ENCODE measurements at places on chromosomes 7 and 10.

DNA sequence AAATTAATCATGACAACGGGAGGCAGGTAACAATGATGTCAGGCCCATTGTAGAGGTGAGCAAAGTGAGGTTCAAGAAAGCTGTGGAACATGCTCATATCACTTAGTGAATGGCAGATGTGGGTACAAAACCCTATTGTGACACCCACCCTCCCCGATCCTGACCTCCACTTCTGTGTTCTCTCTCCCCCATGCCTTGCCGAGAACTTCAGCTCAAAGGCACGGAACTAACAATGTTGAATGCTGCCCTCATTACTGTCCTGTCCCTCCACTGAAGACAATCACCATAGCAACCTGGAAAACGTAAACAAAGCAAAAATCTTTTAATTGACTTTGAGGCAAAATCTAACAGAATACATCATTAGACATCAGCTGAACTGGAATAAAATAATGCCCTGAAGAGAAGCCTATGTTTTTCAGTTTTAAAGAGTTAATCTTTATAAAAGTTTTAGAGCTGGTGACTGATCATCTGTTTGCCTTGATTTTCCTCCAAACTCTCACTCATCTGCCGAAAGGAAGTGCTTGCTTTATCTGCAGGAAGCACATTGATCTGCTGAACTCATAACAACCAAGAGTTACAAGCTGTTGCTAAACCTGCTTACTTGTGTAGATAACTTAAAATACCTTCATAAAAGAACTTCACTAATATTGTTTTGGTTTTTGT lies 133.6 kb downstream of the CUBN start:
- no peak for DNase-seq

GRCh38 chr10:30600005-30600404 lies 29.5 kb downstream of the LYZL2 start:
- DNase-seq: no peak

GRCh38 chr7:36185756-36186155 lies 32.7 kb downstream of the EEPD1 start:
- no peak for DNase-seq

DNA sequence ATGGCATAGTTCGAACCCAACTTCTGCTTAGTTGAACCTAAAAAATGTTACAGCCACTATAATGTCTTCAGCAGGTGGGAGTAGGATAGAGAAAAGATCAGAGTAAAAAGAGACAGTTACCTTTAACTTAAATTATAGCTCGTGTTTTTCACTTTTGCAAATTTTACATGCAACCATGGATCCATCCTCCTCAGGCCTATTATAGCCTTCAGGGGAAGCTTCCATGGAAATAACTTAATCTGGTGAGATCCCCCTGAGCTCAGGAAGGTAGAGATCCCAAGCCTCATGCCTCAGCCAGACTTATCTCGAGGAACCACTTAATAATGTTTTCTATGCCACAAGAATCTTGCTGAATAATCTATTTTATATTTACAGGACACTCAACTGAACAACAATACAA lies 159.4 kb upstream of the FAM3C start:
- no peak for DNase-seq

GRCh38 chr7:70640266-70640833 lies 491.6 kb upstream of the GALNT17 start:
- DNase-seq: no peak

DNA sequence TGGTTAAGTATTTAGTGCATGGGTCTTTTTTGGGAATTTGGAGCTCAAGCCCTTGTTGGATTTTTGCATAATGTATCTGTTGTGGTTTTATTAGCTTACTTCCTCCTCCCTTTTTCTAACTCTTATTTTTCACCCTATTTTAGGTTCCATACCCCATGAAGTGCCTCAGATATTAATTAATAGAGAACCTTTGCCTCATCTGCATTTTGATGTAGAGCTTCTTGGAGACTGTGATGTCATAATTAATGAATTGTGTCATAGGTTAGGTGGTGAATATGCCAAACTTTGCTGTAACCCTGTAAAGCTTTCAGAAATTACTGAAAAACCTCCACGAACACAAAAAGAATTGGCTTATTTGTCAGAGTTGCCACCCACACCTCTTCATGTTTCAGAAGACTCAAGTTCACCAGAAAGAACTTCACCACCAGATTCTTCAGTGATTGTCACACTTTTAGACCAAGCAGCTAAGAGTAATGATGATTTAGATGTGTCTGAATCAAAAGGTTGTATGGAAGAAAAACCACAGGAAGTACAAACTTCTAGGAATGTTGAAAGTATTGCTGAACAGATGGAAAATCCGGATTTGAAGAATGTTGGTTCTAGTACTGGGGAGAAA lies 28.0 kb downstream of the SIRT1 start:
- DNase-seq: no peak

- DNase-seq: no peak
Measured at GRCh38 chr10:97427571-97428179, 1.7 kb downstream of the PGAM1 start.

DNA sequence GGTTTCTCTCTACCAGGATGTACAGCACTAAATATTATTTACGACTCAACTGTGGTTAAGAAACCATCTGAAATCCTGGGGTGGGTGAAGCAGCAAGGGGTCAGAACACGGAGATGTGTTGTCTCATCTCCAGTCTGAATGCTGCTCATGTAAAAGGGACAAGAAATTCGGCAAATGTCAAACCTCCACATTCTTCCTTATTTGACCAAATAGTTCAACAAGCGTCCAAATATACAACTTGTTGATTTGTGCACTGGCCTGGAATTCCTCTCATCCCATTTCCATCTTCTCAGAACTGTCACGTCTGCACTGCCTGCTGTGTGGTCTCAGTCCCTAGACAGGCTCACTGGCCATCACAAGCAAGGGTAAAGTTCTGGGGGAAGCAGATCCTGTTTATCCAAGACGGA lies 520.0 kb downstream of the PARD3 start:
- no peak for DNase-seq

GRCh38 chr7:128887169-128888038 lies 23.1 kb downstream of the KCP start:
- DNase-seq: no peak

DNA sequence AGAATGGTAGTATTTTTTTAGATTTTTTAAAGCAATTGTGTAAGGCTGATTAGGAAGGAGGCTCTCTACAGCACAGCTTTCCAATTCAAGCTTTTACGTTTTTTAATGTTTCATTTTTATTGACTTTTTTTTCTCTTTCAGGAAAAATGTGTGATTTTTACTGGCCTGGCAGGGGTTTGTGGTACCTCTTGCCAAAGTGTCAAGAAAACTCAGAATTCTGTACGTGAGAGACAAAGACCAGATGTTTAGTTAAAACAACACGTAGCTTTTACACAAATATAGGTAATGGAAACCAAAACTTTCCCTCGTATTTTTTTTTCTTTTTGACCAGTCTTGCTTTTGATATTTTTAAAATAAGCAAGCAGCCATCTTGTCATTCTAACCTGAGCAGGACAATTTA lies 6.0 kb upstream of the NPVF start:
- no peak for DNase-seq

GRCh38 chr10:2933519-2933918 lies 133.8 kb upstream of the PFKP start:
- DNase-seq: no peak

DNA sequence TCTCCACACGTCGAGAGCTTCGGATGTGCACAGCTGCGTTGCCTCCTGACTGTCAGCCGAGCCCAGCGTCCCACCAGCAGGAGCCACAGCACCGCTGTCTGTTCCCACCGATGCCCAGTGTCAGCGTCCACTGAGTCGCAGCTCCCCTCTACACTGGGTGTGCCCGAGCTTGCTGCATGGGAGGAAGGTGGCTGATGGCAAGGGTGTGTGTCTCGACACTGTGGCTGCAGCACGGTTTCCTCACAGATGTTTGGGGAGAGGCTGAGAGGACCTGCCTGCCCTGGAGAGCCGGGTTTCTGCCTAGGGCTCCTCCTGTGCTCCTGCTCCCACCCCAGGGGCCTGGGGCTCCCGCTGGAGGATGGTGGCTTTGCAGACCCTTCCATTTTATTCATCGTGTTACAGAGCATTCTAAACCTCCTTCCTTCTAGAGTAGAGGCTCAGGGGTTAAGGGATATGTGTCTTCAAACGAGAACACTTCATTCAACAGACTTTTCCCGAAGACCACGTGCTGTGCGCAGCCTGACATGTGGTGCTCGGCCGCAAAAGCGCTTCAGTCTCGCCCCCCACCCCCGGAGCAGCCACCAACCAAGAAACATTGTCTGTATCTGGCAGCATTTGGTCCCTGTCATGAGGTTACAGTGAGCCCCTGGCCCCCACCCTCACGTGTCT lies 384.8 kb downstream of the DNAJB6 start:
- no peak for DNase-seq

GRCh38 chr10:43983856-43984271 lies 335.2 kb upstream of the ZNF32 start:
- no peak for DNase-seq

DNA sequence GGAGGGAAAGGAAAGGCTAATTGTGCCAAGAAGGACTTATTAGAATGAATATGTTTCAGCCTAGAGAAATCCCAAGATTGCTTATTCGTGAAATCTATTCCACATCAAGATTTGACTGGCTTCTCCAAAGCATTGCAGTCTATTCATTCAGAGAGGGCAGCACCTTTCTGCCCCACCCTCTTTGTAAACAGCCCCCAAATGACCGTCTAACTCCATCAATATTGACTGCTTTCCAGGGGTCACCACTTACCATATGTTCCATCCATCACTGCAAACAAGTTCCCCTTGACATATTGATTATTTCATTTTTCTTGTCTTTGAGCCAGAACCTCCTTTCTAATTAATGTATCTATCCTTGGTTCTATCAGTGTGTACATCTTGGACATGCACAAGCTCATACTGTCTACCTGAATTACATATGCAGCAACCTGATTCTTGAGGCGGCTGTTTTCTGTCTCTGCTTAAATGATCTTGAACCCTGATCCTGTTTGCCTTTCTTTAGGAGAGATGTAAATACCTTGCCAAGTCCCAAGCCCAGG lies 44.2 kb upstream of the PTER start:
- no peak for DNase-seq

GRCh38 chr7:151716323-151716722 lies 160.6 kb downstream of the PRKAG2 start:
- DNase-seq: no peak

DNA sequence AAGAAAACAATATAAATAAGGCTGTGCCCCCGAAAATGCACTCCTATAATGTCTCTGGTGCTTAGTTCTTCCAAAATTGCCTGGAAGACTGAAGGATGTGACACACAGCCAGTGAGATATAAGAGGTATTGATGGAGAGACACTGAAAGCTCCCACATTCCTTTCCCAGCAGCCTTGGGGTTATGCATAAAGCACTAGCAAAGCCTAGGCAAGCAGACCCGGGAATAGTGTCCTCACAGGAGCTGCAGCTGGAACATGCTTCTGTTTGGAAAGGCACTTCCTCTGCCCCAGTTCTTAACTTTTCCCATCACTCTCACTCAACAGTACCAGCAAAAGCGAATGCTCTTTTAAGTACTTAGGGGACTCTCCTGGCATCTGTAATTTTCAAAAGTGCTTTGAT lies 178.0 kb downstream of the AMPH start:
- DNase-seq: no peak

GRCh38 chr7:150835702-150836280 lies 16.5 kb upstream of the AOC1 start:
- no peak for DNase-seq

DNA sequence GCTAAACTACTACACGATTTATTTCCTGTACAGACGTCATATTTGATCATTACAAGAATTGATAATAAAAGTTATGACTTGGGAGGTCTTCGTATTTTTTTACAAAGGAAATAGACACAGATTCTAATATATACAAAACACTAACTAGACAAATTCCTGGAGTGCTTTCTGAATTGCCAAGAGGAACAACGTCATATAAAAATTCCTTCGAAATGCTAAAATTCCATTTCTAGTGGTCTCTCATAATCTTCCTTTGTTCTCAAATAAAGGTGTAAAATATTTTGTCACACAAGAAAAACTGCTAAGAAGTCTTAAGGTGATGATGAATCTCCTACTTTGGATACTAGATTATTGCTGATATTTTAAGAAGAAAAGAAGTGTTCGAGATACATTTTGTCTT lies 85.4 kb downstream of the CDK6 start:
- no peak for DNase-seq

DNA sequence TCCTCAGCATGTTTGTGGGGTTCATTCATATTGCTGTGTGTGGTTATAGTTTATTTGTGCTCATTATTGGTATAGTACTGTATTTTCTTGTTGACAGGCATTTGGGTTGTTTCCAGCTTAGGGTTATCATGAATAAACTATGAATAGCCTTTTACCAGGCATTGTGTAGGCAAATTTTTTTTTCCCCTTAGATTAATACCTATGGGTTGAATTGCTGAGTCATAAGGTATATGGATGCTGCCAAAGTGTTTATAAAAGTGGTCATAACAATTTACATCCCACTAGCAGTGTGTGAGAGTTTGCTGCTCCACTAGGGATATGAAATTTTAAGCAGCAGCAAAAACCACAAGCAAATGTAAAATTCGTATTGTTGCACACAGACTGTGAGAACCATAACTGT lies 175.0 kb downstream of the PLPP4 start:
- no peak for DNase-seq

Measured in NCI-H1694 (cell line).